ENCODE measurements at places on chromosomes 2 and 18.

DNA sequence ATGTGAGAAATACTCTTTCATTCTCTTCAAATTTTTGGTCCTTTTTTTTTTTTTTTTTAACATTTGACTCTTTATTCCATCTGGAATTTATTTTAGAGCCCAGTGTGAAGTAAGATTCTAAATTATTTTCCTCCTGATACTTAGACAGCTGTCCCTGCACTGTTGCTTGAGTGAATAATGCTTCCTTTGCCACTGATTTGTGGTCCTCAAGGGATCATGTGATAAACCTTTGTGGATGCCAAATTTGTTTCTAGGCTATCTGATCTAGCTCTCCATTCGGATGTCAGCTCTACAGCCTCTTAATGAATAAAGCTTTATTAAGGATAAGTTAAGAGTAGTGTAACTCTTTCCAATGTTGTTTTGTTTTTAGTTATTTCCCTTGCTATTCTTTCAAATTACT, 142.3 kb downstream of the SMAD7 start:
- DNase-seq = no peak

DNA sequence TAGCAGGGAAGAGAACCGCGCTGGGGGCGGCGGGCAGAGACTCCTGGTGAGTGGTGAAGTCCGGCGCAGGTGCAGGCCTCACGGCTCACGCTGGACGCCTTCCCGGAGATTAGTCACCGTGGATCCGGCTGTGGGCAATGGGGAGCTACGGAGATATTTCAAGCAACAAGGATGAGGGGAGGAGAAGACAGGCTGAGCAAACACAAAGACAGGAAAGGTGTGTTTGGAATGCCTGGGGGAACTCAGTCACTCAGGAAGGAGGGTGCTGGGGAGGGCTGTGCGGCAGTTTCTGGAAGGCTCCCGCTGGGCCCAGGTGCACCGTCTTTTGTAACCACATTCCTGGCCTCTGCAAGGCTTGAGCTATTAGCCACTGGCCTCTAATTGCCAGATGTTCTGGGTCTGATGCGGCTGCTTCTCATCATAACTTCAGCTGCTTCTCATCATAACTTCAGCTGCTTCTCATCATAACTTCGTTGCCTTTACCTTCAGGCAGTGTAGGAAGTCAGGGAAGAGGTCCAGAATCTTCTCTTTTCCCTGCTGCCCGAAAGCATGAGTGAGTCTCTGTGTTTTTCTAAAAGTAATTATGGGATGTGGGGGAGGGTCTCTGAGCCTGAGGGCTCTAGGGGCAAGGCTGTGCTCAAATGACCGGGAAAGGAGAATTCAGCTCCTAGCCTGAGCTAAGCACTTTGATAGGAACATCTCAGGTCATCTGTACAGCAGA, 118.9 kb downstream of the PXDN start:
- no peak for DNase-seq

- no peak for DNase-seq
These were observed 44.7 kb downstream of the FER1L5 start for GRCh38 chr2:96687266-96687665.

DNA sequence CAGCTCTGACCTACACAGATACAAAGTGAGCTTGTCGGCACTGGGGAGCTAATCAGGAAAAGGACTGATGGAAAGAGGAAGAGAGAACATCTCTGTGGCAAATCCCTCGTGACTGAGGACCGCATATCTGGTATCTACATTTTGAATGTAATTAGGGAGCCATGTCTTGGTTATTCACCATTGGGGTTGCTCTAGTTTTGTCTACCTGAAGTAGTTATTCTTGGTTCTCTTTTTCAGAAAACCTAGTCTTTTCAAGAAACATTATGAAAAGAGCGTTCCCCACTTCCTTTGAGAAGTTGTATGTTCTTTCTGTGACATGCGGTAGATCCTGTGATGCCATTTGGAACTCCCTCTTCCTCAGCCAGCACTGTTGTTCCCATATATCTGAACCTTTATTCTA, 104.4 kb downstream of the DOCK10 start:
- DNase-seq = no peak

DNA sequence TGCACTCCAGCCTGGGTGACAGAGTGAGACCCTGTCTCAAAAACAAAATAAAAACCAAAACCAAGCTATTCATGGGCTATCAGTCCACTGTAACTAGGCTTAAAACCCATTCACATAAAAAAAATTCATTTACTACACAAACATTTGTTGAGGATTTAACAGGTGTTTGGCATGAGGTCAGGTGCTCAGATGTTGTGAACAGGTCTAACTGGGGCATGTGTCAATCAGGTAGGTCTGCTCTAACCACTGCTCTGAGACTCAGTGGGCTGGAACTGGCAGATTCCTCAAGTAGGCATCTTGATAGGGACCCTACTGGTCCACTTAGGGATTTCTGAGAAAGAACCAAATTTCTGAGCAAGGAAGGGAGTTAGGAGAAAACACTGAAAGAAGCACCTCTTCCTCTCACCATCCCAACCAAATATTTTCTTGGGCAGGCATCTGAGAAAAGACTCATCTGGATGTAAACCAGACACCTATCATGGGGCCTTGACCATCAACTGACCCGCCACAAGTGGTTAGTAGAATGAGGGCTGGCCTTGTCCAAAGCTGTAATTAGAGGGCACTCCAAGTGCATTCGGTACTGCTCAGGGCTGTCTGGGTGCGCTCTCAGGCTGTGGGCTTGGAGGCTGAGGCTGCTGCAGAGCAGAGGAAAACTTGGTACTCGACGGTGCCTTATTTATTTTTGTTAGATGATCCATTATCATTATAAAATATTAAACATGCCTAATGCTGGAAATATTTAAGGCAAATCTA, 33.9 kb downstream of the WIPF1 start:
- no peak for DNase-seq

- DNase-seq = no peak
These were observed 672.2 kb downstream of the BCL11A start for GRCh38 chr2:59881218-59881617.

- DNase-seq = no peak
These were observed 109.1 kb upstream of the ID2 start for GRCh38 chr2:8572712-8573233.

DNA sequence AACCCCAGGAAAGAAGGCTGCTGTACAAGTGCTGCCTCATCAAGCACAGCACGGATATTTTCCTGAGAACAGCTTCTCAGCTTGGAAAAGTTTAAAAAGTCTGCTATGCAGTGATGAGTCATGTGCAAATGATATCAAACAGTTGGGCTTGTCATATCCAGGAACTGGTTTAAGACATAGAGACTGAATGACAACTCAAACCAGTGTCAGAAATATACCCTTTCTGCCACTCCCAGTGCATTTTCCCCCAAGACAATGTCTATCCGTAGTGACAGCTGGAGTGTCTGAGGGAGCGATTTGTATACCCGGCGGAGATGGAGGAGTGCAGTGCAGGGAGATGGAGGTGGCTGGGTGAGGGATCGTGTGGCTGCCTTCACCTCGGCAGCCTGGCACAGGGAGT, 28.2 kb downstream of the SOX11 start:
- DNase-seq = no peak

- DNase-seq = no peak
These were observed 96.0 kb downstream of the RHOB start for GRCh38 chr2:20542746-20543468.

- no peak for DNase-seq
These were observed 238.6 kb upstream of the CYP26B1 start for GRCh38 chr2:72386288-72386687.

DNA sequence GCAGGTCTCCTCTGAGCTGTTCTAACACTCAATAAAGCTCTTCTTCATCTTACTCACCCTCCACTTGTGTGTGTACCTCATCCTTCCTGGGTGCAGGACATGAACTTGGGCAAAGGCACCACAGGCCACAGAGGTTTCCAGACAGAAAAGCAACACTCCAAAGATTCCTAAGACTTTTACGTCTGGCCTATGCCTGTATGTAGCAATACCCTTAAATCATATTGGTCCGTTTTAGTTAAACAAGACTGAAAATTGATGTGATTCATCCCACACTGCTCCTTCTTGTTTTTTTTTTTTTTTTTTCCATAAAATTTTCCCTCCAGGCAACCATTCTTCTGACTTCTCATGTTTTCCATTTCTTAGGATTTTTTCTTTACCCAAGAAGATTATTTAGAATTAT, 404.3 kb downstream of the PID1 start:
- no peak for DNase-seq

GRCh38 chr2:235352541-235352940, 141.3 kb upstream of the AGAP1 start:
- DNase-seq = no peak

- no peak for DNase-seq
These were observed 25.3 kb downstream of the MBP start for GRCh38 chr18:77107292-77107691.

DNA sequence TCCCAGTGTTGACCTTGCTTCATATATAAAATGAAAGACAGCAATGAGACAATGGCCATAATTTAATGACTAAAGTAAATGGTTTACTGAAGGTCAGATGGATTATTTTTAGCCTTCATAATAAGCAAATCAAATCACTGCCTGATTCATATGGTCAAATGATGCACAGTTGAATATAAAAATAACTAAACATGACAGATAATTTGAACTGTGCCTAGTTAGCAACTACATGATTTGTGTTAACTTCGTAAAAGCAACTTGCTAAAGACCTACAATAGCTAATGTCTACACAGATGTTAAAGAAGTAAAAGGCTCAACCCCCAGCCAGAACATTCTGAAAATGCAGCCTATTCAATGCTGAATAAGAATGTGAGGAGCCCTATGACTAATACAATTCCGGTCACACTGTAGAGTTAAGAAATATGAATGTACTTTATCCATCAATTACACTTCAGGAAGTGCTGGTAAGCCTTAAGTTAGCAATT, 590.8 kb upstream of the CDH2 start:
- no peak for DNase-seq

DNA sequence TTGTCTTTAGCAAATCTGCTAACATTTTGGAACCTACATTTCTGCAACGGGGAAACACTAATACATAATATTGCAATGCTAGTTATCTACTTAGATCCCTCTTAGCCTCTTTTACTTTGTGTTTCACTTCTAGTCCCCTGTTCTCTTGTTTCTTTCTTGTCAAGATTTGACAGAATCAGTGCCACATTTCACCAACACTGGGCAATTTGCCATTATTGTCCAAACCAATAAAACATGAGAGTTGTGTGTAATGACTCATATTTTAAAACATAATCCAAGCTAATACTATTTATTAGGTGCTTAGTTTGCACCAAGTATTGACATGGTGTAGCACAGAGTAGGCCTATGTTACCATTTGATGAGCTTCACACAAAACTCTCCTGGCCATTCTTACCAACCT, 33.7 kb upstream of the ACVR1C start:
- DNase-seq = no peak

DNA sequence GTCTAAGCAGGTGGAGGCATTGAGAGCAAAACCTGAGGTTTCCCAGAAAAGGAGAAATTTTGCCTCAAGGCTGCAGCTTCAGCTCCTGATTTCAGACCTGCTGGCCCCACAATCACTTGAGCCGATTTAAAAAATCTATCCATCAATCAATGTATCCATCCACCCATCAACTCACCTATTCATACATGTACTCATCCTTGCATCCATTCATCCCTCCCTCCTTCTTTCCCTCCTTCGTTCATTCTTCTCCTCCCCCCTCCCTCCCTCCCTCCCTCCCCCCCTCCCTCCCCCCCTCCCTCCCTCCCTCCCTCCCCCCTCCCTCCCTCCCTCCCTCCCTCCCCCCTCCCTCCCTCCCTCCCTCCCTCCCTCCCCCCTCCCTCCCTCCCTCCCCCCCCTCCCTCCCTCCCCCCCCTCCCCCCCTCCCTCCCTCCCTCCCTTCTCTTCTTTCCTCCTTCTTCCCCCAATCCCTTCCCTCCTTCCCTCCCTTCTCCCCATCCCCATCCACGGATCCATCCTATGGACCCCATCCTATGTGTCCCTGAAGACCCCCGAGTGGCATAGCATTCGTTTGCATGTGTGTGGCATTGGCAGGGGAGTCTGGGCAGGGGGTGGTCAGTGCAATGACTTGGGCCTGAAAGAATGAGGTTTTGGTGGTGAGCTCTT, 6.1 kb upstream of the PXDN start:
- no peak for DNase-seq

DNA sequence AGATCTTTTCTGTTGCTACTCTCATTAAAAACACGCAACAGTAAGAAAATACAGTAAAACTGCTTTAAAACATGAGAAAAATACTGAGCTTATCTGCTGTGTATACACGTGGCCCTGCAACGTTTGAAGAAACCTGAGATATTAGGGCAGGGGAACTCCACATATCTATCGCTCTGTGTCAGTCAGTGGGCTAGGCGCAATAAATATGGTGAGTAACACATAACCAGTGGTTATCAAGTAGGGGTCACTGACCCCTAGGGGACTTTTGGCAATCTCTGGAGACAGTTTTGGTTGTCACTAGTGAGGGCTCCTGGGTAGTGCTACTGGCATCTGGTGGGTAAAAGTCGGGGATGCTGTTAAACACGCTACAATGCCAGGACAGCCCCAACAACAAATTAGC, 14.9 kb downstream of the STAT1 start:
- no peak for DNase-seq

All from DMS 273 treated with DMSO at 0.1 percent for 48 hours (cell line).